ENCODE measurements at places on chromosomes 5 and 9.

DNA sequence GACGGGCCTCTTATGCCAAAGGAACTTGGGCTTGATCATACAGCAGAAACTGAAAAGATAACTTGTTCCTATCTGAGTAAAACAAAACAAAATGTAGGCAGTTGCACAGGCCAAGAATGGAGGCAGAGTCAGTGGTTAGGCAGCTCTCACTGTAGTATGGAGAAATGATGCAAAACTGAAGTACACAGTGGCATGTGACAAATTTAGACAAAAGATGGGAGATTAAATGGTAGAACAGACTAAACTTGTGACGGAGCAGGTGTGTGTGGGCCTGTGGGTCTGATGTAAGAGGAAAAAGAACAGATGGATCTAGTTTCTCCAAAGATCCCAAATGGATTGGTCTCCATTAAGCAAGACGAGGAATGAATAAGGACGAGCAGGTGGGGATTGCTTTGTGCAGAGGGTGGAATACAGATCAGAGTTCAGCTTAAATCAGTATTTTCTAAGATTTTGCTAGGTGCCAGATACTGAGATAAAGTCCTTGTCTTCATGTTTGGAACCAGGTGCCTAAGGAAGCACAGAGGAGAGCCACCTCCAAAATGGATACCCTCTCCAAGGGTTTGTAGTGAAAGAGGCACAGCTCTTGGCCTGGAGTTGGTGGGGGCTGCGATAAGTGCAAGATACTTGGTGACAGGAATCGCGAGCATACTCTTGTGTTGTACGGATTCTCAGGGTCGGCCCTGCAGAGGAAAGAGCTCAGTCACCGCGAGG is 722 bp upstream of the DCP2 start:
- no peak for DNase-seq

DNA sequence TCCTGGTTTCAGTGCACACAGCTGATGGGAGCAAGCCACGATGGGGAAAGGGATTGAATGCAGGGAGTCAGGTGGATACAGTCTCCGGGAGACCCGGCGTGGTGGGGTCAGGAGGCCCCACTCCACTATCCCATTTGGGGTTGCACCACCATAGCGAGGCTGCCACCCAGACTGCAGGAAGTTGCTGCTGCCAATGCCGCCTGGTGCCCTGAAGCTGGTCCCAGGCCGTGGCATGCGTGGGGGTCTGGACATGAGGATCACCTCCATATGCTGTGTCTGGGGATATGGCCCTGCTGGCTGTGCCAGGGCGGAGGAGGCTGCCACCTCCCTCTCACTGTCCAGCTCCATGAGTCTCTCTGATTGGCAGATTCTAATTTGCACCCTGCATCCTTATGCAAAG is 45.3 kb downstream of the COL5A1 start:
- no peak for DNase-seq

DNA sequence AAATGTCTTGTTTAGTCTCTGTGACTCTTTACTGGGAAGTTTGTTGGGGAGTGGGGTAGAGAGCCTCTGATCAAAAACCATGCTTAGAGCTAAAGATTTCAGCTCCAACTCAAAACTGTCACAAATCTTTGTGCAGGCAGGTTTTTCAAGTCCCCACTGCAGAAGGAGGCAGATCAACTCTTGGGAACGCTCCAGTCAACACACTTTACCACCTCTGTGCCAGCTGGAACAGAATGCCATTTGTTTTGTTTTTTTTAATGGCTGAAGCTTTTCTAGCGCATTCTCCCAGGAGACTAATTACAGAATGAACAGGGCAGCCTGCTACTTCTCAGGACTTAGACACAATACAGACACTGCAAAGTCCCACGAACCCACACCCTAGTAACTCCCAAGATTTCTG is 17.9 kb upstream of the LHX6 start:
- DNase-seq: no peak

DNA sequence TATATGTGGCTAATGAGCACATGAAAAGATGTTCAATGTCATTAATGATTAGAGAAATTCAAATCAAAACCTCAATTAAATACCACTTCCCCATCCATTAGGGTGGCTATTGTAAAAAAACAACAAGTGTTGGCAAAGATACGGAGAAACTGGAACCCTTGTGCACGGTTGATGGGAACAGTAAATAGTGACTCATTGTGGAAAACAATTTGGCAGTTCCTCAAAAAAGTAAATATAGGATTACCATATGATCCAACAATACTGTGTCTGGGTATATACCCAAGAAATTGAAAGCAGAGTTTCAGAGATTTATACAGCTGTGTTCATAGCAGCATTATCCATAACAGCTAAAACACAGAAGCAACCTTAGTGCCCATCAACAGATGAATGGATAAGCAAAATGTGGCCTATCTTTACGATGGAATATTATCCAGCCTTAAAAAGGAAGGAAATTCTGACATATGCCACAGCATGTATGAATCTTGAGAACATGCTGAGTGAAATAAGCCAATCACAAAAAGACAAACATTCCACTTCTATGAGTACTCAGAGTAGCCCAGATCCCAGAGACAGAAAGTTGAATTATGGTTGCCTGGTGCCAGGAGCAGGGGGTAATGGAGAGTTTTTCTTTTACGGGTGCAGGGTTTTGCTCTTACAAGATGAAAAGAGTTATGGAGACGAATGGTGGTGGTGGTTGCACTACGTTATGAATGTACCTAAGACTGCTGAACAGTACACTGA is 41.4 kb upstream of the LRRC14B start:
- DNase-seq: no peak

GRCh38 chr5:170223906-170224305 is 8.9 kb upstream of the C5orf58 start:
- DNase-seq: no peak

GRCh38 chr5:95863383-95863757 is 40.8 kb upstream of the GLRX start:
- no peak for DNase-seq

DNA sequence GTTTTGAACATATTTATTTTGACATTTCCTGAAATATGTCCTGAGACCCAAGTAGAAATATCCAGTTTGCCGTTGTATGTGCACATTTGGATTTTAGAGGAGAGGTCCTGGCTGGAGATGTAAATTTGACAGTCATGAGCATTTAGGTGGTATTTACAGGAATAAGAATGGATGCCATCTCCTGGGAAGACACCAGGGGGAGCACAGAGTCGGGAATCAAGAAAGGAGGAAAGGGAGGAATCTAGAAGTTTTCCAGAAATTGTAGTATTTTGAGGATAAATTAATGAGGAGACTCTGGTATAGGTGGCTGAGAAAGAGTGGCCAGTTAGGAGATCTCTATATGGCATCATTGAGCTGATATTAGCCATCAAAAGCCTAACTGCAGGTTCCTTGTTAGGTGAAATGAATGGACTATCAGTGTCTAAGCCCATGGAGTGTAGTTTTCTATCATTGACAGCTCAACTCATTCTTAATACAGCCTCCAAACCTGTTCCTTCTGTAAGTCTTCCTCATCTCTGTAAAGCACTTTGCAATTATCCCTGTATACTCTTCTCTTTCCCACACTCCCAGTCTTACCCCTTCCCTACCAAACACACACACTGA is 7.2 kb downstream of the GAPT start:
- DNase-seq: no peak

- no peak for DNase-seq
Measured at GRCh38 chr9:113156880-113157279, 6.1 kb downstream of the SLC31A2 start.

DNA sequence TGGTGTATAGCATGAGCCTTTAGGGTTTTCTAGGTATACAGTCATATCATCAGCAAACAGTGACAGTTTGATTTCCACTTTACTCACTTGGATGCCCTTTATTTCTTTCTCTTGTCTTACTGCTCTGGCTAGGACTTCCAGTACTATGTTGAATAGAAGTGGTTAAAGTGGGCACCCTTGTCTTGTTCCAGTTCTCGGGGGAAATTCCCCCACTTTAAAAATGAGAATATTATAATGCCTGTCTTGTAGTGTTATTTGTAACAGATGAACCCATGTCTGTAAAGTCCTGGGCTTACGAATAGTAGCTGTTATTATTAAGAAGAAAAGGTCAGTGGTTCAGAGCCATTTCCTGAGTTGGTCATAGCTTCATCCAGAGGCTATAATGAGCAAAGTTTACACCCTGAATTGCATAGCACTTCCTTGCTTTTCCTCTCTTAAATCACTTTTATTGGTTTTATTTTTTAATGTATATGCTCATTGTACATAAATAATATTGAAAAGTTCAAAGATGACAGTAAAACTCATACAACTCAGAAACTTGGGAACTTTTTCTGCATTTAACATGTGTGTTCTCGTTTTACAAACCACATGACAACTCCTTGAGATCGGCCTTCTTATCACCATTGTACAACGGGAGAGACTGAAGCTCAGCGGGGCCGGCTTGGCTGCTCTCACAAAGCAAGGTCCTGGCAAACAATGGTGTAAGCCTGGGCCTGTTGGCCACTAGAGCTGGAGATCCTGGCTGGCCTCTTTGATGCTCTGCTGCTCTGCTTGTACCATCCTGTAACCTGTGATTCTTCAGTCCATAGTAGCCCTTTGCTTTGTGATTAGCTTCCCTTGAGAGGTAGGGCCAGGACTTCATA is 85.2 kb downstream of the CYFIP2 start:
- DNase-seq: no peak

DNA sequence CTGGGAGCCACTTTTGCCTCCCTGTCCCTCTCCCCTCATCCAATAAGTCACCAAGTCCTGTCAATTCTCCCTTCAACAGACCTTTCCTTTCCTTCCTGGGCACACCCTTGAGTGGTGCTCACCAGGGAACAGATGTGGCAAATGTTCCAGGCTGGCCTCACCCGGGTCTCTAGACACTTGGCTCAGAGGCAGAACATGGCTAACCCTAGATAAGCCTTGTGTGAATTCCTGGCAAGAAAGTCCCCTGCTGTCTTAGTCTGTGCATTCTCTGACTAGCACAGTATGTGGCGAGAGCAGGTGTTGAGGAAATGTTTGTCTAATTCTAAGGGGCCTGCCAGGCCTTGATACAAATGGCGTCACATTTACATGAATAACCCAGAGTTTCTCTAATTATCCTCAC is 41.2 kb upstream of the PTGS1 start:
- no peak for DNase-seq

- DNase-seq: no peak
Measured at GRCh38 chr9:749716-750115, 91.8 kb upstream of the DMRT1 start.

DNA sequence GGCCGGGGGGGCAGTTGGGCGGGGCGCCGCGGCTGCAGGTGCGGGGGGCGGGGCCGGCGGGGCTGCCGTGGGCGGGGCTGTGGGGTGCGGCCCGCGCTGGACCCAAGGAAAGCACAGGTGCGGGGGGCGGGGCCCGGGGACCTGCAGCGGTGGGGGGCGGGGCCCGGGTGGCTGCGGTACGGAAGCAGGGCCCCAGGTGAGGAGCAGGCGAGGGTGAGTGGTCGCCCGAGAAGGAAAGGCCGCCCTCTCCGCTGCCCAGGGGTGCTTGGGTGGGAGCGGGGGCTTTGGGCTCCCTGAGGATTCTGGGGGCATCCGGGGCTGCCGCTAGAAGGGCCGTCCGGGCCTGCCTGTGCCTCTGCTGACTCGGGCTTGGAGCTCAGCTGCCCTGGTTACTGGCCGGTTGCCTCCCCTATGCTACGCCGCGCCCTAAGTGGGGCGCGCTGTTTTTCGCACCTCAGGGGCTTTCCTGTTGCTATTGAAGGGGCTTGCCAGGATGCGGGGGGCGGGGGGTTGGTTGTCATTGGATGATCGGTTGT is 767 bp downstream of the RALGPS1 start:
- DNase-seq: no peak

GRCh38 chr5:149680810-149681221 is 49.3 kb upstream of the PPARGC1B start:
- no peak for DNase-seq

- no peak for DNase-seq
Measured at GRCh38 chr5:62794456-62794855, 215.8 kb downstream of the LRRC70 start.

DNA sequence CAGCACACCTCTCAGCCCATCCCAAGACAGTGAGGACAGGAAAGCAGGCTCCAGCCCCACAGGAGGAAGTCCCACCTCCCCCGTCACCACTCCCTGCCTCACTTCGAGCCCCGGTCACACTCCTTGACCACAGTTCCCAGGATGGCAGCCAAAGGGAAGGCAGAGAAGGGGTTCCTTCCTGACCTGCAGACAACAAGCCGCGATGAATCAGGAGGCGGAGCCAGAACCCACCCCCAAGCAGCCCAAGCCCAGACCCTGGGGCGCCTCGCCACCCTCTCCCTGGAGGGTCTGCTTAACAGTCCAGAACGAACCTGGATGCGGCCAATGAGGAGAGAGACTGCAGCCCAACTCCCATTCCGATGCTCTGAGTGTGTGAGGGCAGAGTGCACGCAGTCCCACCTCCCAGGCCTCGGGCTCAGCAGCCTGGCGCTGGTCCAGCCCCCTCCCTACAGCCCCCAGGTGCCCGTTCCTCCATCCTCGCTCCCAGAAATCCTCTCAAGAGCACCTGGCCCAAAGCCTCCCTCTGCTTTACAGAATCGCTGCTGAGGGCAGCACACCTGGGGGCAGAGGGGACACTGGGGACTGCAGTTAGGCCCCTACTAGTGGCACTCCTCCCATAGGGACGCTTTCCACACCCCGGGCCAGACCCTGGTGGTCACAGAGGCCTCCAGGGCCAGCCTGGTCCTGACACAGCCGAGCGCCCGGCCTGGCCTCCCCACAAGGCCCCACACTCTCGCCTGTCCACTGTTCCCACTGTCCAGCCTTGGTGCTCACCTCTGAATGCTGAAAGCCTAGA is 69.6 kb upstream of the LRRTM2 start:
- no peak for DNase-seq

DNA sequence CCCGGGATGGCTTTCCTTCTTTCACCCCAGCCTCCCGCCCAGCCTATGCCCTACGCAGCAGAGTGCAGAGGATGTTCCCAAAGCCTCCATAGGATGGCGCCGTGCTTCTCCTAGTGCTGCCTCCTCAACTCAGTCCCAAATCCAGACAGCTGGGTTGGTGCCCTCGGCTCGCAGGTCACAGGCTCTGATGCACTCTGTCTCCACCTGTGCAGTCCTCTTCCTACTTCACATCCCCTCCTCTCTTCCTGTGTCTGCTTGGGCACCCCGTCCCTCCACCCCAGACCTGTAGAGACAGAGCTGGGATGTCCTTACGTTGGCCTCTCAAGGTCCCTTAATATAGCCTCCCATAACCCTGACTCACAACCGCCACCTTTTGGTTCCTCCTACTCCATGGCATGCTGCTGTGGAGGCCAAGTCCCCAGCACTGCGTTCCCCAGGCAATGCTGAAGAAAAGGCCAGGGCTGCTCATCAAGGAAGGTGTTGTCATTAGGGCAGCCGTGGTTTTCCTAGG is 314.4 kb downstream of the GADD45G start:
- no peak for DNase-seq

- DNase-seq: no peak
Measured at GRCh38 chr9:109328978-109329637, 8.2 kb upstream of the EPB41L4B start.

GRCh38 chr5:89397096-89397495 is 514.1 kb upstream of the MEF2C start:
- DNase-seq: no peak

GRCh38 chr5:109099081-109099480 is 310.7 kb downstream of the PJA2 start:
- no peak for DNase-seq

DNA sequence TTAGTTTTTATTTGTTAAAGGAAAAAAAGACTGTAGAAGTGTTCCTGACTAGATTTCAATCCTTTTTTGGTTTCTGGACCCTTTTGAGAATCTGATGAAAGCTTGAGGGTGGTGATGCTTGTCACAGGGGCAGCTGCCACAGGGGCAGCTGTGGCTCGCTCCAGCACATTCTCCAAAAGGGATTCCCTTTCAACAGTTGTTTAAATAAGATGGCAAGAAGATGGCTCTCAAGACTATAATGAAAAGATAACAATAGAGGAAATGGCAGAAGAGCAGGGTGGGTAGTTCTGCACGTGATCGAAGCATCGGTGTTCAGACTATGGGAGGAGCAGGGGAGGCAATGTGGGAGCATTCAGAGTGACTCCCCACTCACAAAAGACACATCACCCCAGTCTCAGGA is 46.5 kb upstream of the TNFAIP8 start:
- no peak for DNase-seq

Measured in hypothalamus (tissue), 51 donors.